ENCODE measurements at places on chromosomes 16 and 17.

GRCh38 chr17:70407506-70407905 is 238.2 kb downstream of the KCNJ2 start:
- no peak for DNase-seq

DNA sequence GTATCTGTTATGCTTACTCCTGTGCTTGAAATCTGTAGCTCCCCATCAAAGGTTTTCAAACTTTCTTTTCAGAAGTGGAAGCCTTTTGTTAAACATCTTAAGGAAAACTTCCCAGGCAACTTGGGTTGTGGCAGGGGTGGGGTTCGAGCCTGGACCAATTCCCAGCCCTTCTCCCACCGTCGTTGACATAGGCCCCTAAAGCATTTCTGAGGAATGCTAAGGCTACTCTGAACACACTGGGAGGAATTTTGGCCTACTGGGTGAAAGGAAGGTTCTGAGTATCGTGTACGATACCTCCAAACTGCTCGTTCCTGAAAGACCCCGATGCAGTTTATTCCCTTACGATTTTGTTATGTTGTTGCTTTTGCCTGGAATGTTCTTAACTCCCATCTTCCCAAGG is 56.1 kb upstream of the PMFBP1 start:
- no peak for DNase-seq

GRCh38 chr17:75499313-75500022 is 15.9 kb downstream of the CASKIN2 start:
- no peak for DNase-seq

DNA sequence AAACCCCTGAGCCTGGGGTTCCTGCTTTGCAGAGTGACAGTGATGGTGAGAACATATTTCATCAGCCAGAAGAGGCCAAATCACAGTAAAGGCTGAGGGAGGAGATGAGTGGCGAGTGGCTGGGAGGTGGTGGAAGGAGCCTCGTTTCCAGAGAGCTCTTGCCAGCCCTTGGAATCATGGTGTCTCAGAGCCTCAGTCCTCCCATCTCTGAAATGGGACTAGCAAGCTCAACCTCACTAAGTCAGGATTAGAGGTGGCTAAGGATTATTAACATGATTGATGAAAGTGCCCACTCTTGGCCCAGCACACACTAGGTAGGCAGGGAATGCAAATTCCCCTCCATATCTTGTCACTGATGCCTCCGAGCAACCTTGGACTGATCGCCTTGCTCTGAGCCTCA is 43.0 kb downstream of the IL4R start:
- no peak for DNase-seq

DNA sequence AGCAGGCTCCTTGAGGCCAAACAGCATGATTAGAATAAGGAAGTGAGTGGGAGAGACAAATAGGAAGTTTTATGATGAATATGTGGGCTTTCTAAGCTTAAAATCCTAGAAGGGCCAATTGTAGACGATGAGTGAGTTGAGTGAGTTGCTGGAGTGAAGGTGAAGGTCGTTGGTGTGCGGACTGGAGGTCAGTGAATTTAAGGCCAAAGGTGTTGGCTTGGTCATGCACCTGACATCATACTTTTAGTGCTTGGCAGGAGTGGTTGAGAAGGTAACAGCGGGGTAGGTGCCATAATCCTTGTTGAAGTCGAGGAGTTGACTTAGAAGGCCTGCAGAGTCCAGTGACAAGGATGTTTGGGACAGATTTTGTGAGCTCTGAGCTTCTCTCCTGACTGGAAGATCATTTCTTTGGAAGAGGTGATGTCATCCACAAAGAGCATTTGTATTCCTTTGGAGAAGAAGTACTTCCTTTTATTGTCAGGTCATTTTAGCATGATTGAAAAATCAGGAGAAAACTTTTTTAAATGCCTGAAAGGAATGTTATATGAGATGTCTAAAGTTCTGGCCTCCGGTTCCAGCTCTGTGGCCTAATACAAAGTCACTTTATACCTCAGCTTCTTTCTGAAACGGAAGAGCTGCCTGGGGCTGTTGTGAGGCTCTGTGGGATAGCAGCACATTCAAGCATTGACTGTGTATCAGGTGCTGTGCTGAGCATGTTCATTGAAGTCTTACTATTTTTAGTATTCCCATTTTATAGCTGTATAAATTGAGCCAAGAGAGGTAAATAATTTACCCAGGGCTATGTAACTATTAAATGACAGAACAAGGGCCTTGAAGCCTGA is 53.6 kb upstream of the TBX2 start:
- DNase-seq, result no peak

- no peak for DNase-seq
These were observed 45.4 kb downstream of the NFAT5 start for GRCh38 chr16:69611103-69611640.

- DNase-seq, result no peak
These were observed 57.2 kb upstream of the CIBAR2 start for GRCh38 chr16:85169333-85170065.

DNA sequence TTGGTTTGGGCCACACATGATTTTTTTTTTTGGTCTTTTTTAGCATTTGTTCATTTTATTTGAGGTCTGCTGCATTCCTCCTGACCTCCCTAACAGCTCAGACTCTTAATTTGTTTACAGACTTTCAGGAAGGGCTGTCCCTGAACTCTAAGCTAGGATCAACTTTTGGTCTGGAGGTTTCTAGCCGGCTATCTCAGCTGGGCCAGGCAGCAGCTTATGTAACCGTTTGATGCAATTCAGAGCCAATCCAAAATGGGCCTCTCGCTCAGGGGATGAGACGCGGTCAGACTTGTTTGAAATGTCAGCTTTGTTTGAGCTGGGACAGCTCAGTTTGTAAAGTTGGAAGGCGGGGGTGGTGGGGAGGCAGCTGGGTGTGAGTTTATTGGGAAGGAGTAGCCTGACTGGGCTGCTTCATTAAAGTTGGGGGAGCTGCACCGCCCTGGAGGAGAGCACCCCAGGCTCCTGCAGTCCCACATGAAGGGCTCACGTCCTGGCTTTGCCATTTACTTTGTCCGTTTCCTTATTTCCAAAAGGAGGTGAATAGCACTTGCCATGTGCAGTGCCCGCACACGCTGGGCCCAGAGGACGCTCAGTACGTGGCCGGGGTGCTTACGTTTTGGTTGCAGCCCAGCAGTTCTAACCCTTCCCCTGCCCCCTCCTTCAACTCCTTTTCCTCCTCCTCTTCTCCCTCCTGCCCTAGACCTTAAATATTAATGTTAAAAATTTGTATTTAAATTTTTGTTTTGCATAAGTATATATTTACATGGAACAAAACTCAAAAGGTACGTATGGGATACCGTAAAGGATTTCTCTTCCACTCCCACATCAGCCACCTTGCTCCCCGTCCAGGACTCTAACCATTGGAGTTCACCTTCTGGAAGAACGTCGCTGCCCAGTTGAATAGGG is 121.2 kb downstream of the SNX29 start:
- DNase-seq, result no peak

- no peak for DNase-seq
These were observed 71.1 kb downstream of the RPGRIP1L start for GRCh38 chr16:53632526-53632925.

- no peak for DNase-seq
These were observed 2.2 kb upstream of the ARL4D start for GRCh38 chr17:43396491-43397060.

DNA sequence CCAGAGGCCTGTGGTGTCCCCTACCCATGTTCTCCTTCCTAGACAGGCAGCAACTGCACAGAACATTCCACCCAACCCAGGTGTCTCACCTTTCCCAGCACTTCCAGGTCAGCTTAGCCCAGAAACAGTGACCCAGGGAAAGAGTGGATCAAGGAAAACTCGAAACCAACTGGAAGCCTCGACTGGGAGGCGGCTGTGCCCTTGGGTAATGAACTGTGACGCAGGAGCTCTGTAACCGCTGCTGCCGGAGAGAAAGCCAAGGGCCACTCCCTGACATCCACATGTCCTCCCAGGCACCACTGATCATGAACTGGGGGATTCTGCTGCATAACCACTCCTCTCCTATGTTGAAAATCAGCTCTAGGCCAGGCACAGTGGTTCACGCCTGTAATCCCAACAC is 34.4 kb downstream of the WDR59 start:
- DNase-seq, result no peak

DNA sequence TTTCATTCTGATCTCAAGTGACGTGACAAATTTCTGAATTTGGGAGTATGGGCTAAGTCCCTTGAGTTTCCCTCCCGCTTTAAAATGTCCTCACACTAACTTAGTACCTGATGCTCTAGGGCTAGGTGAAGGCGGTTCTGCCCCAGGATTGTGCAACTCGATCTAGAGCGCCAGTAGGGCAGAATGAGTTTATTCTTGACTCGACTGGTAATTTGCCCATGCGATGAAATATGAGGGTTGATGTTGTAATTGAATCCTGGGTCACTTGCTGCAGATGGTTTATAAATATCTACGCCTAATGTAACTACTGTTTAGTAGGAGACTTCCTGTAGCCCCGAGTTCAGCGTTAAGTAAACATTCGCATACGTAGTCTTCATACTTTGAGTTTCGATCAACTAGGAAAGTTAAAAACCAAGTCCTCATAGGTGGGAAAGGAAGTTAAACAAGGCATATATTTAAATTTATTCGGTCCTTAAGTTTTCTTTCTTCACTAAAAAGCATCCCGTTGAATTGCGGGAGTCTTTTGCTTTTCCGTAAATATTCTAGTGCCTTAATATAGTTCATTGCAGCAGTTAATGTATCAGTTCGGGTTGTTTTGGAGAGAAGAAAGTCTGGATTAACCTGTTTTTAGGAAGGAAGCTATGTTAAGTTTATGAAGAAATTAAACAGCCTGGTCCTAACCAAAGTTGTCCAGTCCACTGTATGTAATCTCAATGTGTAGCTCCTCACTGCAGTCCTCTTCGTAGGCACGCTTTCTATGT is 1.6 kb downstream of the CTCF start:
- DNase-seq, result no peak

DNA sequence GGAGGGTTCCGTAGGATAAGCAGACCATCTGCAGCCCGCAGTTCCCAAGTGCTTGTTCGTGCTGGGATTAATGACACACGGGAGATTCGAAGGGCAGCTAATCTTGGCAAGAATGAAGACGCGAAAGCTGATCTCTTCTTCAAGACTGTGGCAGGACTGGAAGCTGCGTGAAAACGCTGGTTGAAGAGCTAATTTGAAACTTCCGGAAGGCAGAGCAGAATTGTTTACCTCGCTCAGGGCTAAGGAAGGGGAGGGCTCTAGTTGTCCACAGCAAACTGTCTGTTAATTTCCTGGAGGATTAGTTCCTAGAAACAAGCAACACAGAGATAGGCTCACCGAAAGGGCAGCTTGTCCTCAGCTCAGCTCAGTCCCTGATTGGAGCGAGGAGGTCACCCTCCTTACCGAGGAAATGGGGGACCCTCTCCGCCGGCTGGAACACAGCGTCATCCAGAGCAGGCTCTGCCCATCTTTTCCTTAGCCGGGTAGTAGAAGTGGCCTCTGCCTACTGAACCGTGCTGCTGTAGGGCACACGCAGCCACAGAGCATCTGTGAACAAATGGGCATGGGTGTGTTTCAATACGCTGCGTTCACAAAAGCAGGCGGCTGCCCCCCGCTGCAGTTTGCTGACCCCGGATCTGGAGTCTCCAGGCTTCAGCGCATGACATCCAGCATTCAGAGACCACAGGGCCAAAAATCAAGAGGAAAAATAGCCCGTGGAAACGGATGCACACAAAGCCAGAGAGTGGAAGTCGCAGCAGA is 16.7 kb upstream of the BAIAP2 start:
- DNase-seq, result no peak

- no peak for DNase-seq
These were observed 8.2 kb downstream of the CDK3 start for GRCh38 chr17:76008630-76009425.

DNA sequence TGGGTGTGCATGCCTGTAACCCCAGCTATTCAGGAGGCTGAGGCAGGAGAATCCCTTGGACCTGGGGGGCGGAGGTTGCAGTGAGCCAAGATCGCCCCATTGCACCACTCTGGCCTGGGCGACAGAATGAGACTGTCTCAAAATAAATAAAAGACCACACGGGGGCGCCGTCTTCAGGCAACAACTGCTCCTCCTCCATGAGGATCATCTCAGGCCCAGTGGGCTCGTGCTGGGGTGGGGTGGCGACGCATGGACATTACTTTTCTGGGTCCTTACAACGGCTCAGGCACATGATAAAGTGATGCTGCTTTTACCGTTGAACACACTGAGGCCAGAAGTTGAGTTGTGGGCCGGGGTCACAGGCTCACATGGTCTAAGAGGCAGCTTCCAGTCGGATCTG is 56.2 kb downstream of the PRMT7 start:
- peak; percentile 27 for DNase-seq

DNA sequence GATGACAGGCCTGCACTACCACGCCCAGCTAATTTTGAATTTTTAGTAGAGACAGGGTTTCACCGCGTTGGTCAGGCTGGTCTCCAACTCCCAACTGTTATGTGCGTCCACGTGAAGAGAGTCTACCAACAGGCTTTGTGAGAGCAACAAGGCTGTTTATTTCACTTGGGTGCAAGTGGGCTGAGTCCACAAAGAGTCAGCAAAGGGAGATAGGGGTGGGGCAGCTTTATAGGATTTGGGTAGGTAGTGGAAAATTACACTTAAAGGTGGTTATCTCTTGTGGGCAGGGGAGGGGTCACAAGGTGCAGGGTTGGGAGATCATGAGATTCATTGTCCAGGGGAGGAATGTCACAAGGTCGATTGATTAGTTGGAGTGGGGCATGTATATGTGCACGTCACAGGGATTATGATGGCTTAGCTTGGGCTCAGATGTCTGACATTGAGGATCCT is 111.6 kb downstream of the GOSR1 start:
- DNase-seq, result no peak

- DNase-seq, result no peak
These were observed 13.9 kb downstream of the ITPRIPL2 start for GRCh38 chr16:19127674-19128131.

DNA sequence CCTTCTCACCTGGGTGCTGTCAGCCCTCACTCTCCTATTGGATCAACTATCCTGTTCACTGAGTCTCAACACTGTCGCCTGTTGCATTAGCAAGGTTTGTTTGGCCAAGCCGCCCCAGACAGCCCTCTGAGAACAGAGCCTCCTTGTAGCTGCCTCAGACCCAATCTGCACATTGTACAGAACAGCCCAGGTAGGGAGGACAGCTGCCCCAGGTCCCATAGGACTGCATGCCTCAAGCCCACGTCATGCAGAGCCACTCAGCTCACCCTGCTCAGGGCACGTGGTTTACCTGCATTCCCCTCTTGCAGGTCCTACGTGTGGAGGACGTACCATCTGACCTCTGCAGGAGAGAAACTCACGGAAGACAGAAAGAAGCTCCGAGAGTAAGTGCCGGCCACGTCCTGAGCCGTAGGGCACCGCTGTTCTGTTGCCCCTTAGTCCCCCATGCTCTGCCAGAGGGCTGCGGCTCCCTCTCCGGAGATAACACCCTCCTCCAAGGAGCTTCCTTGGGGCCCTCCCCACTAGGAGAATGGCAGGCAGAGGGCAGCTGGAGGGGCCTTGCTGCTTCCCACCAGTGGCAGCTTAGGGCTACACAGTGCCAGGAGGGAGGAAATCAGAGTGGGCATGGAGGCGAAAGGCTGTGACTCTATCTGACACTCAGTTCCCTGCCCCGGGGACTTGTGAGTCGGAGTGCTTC is 2.8 kb downstream of the SNRNP25 start:
- DNase-seq, result no peak

GRCh38 chr16:11554053-11554452 is 32.7 kb downstream of the LITAF start:
- no peak for DNase-seq
